ENCODE measurements at places on chromosomes 4 and X.

- peak; percentile 26 for ATAC-seq
These were observed 15.2 kb downstream of the CTBP1 start for GRCh38 chr4:1233641-1234308.

DNA sequence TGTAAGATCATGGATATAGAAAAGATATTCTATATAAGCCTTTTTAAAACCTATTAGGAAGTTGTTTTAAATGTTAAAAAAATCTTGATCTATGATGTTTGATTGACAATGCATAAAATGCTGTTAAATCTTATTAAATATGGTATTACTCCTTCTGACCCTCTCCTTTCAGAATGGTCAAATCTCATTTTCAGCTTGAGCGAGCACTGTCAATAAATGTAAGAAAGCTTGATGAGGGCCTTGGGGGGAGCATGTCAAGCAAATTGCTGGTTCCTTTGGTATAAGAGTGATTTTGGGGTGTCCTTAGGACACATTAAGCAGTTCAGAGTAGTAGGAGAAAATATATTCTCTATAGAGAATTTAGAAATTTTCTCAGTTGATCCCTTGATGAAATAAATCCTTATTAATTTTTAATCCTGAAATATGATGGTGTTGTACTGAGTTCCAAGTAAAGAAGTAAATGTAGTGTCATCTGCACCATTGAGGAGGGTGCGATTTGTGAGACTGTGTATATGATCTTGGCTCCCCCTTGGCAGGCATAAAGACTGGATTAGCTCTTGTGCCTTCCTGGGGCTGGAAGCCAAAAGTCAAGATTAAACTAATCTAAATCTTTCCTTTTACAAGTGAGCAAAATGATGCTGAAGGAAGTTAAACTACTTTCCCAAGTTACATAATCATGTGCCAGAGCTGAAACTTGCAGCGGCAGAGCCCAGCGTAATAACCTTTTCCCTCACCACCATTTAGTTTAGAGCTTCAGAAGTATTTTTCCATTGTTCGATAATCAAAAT lies 82.6 kb upstream of the ANK2 start:
- ATAC-seq = no peak

DNA sequence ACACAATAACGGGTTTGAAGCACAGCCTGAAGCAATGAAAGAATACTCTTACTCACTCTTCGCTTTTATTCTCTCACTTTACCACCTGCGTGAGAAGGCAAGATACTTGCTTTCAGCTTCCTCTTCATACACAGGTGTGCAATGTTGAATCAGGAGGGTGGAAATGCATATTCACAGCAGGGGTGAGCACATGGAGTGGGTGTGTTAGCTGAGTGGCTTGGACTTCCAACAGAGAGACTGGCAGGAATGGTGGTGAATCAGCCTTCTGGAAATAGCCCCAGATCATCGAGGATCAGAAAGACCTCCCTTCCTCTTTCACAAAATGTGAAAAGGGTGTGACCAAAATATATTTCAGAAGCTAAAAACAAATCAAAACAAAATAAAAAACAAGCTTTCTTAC lies 521.2 kb downstream of the STIM2 start:
- ATAC-seq = no peak

- ATAC-seq = no peak
These were observed 5.9 kb downstream of the ETDB start for GRCh38 chrX:135114392-135114791.

GRCh38 chr4:140296335-140297220 lies 76.9 kb upstream of the SCOC start:
- ATAC-seq = peak; percentile 88

DNA sequence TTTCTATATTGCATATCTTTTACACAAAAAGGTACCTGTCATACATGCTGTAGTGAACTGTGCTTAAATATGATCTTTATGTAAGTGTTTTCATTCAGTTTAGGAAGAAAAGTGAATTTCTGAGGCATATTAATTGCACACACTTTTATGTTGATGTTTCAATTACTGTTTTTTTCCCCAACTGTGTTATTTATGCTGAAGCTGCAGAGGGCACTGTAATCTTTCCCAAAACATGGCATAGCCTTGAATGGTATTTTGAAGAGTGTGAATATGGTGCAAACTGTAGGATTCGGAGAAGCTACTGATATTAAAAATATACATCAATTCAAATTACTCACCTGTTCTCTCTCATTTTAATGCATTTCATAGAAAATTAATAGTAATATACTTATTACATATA lies 6.0 kb upstream of the CENPE start:
- peak; percentile 64 for ATAC-seq

GRCh38 chrX:111869639-111870034 lies 6.3 kb upstream of the TRPC5OS start:
- peak; percentile 84 for ATAC-seq

DNA sequence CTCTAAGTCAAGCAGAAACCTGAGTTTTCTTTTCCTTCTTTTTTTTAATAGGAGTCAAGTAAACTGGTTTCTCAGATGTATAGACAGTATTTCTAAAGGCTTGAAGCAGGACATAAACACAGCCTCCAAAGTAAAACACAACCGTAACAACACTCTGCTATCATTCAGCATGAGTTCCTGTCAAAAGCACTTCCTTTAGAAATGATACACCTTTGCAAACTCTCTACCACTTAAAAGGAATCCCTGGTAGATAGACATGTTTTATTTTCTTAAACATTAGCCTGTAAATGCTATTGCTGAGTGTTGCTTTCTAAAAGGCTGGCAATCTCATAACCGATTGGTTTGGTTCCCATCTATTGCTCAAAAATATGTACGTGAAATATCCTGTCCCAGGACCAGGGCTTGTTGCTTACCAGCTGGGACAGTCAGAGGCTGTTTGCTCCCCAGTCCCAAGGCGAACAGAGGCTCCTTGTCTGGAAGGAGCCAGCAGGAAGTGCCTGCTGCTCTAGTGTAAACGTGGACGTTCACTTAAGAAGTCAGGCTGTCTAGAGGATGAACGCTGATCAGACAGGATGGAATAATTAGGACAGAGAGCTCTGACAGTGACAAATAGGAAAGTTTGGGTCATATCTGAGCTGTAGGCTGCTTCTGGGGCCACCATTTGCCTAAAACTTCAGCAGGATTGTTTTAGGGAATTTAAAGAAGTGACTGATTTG lies 173.9 kb upstream of the KLF3 start:
- ATAC-seq = no peak

DNA sequence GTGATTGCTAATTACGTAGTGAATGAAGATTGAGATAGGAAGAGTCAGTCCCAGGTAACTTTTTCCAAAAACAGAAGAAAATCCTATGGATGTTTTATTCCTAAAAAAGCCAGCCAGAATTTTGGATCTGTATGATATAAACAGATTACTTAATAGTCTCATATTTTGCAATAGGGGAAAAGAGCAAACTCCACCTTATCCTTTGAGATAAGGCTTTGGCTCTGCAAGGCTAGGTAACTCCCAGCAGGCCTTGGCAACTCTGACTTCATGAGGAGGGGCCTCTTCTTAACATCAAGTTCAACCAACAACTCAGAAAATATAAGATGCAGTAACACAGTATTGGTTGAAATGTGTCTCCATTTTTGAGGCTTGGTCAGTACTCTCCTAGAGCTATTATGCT lies 98.7 kb upstream of the SLC4A4 start:
- ATAC-seq = no peak

GRCh38 chr4:96039803-96040436 lies 200.0 kb downstream of the PDHA2 start:
- ATAC-seq = no peak

DNA sequence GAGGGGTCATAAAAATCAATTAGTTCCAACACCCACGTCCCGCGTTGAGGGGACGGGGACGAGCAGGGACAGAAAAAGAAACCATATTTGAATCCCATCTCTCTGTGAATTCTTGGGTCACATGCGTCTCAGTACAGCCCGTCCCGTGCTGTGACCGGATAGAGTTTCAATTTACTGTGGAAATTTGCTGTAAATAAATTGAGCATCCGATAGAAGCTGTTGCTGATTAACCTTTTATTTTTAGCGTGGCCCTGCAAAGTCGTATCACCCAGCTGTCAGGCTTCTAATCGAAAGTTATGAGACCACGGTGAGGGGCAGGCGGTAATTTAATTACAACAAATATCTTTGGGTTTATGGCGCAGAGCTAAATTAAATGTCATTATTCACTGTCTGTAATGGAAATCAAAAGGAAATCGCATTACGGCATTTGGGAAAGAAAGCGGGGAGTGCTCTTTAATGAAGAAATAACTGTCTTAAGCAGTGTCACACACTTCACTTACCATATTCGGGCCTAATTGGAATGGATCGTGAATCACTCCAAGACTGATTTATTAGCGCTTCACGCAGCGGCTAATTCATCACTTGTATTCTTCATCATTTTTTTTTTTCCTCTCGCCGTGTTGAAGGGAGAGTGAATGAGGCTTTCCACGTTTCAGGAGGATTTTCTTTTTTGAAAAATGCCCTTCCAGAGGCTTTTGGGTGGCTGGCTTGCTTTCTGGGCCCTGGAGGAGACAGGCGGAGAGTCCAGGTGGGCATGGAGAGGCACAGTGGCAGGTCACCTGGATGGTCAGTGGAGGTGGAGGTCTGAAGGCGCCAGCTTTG lies 7.3 kb downstream of the SHOX start:
- ATAC-seq = no peak

DNA sequence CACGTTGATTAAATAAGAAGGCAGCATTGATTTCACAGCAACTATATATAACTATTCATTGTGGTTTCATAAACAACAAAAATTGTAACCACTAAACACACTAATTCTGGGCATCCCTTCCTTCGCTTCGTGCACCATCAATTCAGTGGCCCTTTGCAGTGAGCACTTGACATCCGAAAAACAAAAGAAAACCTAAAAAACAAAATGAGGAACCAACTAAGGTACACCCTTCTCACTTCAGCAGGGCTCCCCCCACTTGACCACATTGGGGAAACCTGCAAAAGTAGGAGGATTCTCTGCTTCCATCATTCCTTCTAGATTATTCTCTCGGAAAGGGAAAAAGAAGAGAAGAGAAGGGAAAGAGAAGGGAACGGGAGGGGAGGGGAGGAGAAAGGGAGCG lies 28.3 kb downstream of the NBDY start:
- ATAC-seq = no peak

DNA sequence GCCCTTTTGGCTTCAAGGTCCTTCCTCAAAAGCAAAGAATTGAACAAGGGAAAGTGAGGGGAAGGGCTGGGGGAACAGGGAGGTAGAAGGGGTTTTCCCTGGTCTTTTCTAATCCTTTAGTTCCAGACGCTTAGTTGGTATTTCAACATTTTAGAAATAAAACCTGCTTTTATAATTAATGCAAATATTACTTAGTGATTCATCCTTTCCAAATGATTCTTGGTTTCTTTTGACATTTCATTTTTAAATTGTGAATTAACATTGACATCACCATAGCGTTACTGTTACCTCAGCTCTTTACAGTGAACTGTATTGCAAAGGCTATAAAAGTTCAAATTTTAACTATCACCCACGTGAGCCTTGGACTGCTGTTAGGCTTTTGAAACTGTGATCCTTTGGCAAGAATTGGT lies 20.9 kb downstream of the NFKB1 start:
- ATAC-seq = peak; percentile 29

DNA sequence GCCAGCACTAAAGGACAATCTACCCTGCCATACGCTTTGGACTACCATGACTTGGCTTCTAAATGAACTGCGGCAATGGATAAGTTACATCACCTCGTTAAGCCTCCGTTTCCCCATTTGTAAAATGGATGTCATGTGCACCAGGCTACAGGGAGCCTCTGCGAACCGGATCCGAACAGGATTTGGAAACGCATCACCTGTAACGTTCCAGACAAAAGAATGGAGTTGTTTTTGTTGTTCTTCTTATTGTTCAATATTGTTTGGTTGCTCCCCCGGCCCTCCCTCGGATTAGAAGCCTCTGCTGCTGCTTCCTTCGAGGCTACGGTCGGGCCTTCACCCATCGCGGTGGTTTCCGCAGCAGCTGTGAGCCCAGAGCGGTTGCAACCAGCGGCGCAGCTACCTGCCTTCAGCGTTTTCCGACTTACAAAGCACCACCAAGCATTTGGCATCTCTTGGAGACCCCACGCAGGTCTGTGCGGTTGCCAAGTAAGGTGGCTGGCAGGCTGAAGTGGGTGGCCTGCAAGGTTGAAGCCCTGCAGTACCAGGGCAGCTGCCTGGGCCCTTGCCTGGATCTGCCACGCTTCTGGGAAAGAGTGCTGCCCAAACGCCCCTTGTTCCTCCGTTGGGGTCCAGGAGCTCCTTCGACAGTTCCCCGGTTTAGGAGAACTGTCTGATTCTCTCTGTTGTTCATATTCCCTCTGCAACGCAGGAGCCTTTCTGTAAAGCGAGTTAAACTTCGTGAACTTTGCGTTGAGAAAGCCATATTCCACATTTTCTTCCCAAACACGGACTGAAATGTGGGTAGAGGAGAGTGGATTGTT lies 7.1 kb downstream of the NKX3-2 start:
- no peak for ATAC-seq

GRCh38 chr4:75289914-75290582 lies 224.2 kb downstream of the RCHY1 start:
- ATAC-seq = peak; percentile 65
